ENCODE measurements at places on chromosomes 3 and 15.

DNA sequence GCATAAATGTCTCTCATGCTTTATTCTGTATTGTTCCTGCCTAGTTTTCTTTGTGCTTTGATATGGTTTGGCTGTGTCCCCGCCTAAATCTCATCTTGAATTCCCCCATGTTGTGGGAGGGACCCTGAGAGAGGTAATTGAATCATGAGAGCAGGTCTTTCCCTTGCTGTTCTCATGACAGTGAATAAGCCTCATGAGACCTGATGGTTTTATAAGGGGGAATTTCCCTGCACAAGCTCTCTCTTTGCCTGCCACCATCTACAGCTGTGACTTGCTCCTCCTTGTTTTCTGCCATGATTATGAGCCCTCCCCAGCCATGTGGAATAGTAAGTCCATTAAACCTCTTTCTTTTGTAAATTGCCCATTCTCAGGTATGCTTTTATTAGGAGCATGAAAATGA, 1596.6 kb downstream of the SI start:
- DNase-seq, result no peak

DNA sequence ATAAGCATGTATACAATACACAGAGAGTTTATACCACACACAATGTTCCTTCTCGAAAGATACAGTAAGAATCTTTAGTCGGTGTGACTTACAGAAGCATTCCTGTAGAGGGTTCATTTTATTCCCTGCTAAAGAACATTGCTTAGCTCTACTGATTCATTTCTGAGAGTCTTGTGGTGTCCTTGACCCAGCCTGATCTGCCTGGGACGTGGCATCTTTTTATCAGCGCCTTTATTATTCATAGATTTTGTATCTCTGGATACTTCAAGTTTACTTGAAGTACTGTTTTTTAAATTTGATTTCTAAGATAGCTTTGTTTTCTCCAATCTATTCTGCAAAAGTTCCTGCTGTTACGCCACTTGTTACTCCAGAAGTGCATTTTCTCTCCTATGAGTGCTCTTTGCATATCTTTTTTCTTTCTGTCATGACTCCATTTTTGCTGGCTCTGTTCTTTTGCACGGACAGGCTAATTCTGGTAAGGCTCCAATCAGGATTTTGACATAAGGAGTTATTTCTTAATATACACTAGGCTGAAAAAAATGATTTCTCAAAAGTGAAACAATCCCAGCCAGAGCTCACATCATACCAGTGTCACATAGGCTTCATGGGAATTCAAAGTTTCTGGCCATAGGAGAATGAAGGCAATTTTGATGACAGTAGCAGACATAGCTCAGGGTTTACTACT, 114.5 kb upstream of the TNIK start:
- DNase-seq, result no peak

- no peak for DNase-seq
Measured at GRCh38 chr15:95085056-95085455, 853.7 kb downstream of the MCTP2 start.

GRCh38 chr3:193982258-193982659, 153.7 kb upstream of the HES1 start:
- DNase-seq, result no peak

- DNase-seq, result no peak
Measured at GRCh38 chr15:62165104-62165792, at the start of gene C2CD4B. TSS of gene C2CD4B (minus strand) at chr15:62165285. CDS start at chr15:62164984, 301 bp downstream.

DNA sequence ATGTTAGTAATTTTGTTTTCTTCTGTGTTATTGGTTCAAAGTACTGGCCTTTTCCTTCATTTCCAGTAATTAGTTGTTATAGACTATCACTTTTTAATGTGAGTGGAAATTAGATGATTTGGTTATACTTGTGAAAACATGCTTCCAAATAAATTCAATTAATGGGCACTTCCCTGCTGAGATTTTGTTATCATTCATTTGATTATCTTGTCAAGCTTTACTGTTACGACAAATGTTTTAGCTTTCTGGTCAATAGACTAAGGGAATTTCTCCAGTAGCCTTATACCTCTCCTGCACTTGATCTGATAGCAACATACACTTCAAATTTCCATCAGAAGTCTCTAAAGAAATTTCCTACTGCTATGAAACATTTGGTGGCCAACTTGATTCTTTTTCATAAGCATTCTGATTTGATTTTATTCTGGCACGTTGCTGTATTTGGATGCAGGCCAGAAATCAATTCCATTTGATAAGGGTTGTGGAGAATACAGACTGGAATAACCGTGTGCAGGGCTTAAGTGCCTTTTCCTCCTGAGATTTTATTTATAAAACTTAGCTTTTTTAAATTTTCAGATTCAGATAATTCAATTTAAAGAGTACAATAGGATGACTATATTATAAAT, 573.8 kb upstream of the NAALADL2 start:
- DNase-seq, result no peak

- no peak for DNase-seq
Measured at GRCh38 chr3:127307916-127308315, 20.1 kb upstream of the PRR20G start.

GRCh38 chr3:120280026-120280425, 5.0 kb downstream of the GPR156 start:
- DNase-seq, result no peak

GRCh38 chr3:196192036-196192523, 19.1 kb downstream of the ZDHHC19 start:
- DNase-seq, result peak; percentile 39

- DNase-seq, result no peak
Measured at GRCh38 chr3:197949191-197949777, 706 bp upstream of the RPL35A start.

DNA sequence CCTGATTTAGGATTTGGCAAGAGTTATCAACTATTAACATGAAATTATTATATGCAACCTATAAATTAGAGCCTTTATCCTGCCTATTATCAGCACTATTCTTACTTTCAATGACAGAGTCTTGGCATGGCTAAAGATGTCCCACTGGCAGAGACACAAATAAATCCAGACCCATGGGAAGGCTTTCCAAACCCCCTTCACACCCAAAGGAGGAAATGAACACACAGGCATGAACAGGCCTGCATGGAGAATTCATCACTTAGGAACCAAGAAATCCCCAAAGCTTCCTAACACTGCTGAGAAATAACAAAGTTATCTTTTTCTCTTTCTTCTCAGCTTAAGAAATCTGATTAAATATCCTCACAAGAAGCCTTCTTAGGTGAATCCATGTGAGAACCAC, 213.9 kb downstream of the OCA2 start:
- DNase-seq, result no peak

GRCh38 chr3:39671116-39671515, 138.3 kb upstream of the MYRIP start:
- DNase-seq, result no peak

DNA sequence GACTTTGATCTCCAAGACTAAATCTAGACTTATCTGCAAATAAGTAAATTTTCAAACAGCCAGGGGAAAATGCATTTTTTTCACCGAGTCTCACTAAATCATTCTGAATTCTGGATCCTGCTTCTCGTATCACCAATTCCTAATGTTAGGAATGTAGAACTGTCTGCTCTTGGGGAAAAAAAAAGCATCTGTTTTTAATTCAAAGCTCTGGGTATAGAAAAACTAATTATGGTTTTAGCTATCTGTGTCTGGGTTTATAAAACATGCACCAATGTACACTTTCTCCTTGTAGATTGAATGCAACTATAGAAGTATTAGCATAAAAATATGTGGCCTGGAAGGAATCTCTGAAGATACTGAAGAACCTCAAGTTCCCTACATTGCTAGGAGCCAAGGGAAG, 4.8 kb upstream of the CDAN1 start:
- DNase-seq, result no peak

DNA sequence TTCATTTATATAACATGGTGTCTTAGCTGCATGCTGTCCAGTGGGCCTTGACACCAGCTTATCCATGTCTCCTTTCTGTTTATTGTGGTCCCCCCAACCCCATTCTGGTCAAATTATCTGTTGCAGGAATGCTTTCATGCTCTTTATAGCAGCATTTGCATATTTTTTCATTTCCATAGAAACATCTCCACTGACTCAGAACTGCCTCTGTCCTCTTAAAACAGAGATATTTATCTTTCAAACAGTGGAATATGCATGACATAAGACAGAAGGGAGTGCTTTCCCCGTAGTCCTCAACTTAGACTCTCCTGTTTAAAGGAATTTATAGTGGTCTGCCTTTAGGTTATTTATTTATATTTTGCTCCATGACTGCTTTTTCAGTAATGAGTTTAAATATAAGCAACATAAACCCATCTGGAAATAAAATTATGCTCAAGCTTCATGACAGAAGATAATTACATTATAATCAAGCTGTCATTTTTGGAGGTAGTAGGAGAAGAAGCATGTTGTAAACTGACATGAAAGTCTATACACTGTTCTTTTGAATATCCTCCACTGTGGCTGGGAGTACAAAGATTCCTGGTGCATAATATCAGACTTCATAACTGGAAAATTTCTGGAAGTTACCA, 179.5 kb upstream of the CD96 start:
- DNase-seq, result no peak

DNA sequence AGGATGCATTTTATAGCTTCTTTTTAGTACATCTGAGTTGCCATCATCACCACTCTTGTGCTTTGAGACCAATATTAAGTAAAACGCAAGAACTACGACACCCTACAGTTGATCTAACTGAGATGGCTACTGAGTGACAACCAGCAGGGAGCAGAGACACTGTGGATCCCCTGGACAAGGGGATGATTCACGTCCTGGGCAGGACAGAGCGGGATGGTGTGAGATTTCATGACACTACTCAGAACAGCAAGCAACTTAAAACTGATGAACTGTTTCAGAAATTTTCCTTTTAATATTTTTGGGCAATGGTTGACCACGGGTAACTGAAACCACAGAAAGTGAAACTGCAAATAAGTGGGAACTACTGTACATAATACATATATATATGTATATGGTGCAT, 299.2 kb downstream of the ADAMTS17 start:
- DNase-seq, result no peak

GRCh38 chr3:15800327-15800726, 2.5 kb upstream of the ANKRD28 start:
- no peak for DNase-seq

DNA sequence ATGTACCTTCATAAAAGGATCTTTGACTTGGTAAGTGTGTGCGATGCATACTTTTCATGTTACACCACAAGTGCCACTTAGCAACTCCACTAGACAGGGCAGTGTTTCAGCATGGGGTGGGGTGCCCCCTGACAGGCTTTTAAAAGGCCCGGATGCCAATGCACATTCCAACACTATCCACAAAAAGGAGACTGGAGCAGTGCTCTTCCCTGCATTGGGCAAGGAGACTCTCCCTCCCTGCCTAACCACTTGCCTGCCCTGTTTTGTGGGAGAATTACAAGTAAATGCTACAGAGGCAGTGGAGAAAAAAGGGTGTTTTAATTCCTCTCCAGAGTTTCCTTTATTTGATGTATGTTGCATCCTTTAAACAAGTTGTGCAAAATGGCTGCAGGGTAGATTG, 1.7 kb upstream of the RARB start:
- DNase-seq, result no peak

DNA sequence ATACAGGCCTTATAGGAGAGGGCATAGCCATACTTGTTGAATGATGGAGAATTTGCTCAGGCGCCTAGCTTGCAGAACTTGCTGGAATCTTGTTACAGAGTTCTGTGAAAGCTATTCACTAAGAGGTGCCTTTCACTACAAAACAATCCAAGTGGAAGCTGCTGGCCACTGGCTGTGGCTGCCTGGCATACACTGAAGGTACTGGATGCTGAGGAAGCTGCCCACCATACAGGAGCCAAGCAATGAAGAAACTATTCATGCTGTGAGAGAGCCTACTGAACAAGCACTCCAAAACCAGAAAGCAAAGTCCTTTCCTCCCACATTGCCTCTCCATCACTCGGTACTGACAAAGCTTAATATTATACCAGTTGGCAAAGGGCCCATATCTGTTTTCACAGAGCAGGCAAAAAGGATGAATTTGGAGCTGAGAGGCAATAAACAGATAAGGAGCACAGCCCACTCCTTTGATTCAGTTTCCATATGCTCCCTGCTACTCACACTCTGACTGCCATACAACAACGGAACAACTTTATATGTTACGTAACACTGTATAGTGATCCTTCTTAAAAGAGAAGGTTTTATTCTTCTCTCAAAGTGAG, 192.6 kb upstream of the ALCAM start:
- no peak for DNase-seq

DNA sequence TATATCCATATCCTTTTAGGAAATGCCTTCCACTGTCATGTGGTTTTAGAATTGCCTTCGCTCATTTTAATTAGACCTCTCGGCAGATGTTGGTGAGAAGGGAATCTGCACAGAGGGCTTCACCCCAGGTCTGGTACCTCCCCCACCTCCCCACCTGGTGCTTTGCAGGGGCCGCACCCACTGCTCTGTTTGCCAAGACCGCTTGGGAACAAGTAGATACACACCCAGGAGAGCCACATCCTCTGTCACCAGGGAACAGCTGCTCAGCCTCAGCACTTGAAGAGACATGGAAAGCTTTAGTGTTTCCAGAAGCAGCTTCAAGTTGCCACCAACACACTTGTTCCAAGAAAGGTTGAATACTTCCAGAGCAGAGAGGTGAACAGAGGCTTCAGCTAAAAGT, 21.8 kb downstream of the LRRC31 start:
- DNase-seq, result no peak

GRCh38 chr15:47565949-47566348, 151.4 kb upstream of the SEMA6D start:
- DNase-seq, result no peak

DNA sequence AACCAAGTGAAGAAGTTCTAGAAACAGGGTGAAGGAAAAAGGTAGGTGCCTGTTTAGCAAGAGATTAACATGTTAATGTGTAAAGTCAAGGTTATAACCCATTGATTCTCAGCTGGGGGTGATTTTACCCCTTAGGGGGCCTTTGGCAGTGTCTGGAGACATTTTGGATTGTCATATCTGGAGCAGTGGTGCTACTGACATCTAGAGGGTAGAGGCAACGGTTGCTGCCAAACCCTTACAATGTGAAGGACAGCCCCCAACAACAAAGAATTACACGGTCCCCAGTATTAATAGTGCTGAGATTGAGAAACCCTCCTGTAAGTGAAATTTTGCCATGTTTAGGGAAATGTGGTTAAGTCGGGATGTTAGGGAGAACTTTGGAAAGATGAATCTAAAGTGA, 74.7 kb downstream of the CRYBG3 start:
- no peak for DNase-seq

DNA sequence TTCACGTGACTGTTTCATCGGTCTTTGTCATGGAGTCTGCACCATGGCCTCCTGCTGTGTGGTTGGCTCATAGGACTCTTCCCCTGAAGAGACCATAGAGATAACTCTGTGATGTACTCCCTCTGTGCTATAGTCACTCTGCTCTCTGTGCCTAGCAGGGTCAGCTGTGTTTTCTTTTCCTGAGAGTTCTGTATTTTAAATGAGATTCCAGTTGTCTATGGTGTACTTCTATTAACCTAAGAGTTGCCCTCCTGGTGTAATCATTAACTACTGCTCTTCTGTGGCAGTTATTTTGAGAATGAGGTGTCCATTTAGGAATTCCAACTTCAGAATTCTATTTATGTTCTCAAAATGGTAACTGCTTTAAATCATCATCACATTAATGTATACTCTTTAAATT, 114.5 kb upstream of the ARPP21 start:
- DNase-seq, result no peak

GRCh38 chr15:73629798-73630429, 3.3 kb downstream of the NPTN start:
- DNase-seq, result no peak

Data from stimulated activated CD4-positive, alpha-beta T cell treated with anti-CD3 and anti-CD28 coated beads, Interleukin-12 subunit alpha, Interleukin-12 subunit beta, amount 100 ng/mL, for 24 hours (primary cell).